Heart left ventricle (tissue), 16 donors: ENCODE measurements at places on chromosomes 13 and 19. TPM values are rescaled to one million over a fixed set of nuclear protein-coding genes. Genes with fewer than 3 reads are reported as not detected.

Gene CGB3
- not detected for total RNA-seq

Gene ATP8B3
- 1.6 TPM for total RNA-seq

Gene CGB1
- not detected for total RNA-seq

Gene MYPOP
- 10.6 TPM for total RNA-seq

Gene PTPRH
- 4.0 TPM for total RNA-seq

GRCh38 chr13:45433381-45433790 lies 15.2 kb upstream of the SLC25A30 start:
- DNase-seq = no peak
- H3K27ac ChIP-seq = peak overlapping the region; percentile 59
- peaks cover 3% of the 10 kb centered on the region for H3K4me1 ChIP-seq
- H3K27me3 ChIP-seq = no peaks in the 10 kb centered on the region

DNA sequence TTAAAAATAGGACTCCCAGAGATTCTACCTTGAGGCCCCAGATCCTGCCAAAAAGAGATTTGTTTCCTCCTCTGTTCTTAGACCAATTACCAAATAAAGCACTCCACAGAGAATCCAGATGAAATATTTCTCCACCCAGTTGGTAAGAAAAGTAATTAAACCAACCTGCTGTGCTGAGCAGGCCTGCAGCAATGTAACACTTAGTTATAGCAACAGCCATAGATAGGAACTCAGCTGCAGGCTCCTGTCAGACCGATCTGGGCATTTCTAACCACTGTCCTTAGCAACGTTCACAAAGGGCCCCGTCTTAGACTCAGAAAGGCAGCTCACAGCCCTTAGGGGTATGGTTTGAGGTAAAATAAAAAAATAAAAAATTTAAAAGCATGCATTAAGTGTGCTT lies 271.1 kb downstream of the KCNRG start:
- no peak overlapping the region for H3K4me3 ChIP-seq
- no peaks in the 10 kb centered on the region for H3K4me1 ChIP-seq
- no peaks in the 10 kb centered on the region for H3K27me3 ChIP-seq
- DNase-seq = no peak
- H3K27ac ChIP-seq = no peak overlapping the region

DNA sequence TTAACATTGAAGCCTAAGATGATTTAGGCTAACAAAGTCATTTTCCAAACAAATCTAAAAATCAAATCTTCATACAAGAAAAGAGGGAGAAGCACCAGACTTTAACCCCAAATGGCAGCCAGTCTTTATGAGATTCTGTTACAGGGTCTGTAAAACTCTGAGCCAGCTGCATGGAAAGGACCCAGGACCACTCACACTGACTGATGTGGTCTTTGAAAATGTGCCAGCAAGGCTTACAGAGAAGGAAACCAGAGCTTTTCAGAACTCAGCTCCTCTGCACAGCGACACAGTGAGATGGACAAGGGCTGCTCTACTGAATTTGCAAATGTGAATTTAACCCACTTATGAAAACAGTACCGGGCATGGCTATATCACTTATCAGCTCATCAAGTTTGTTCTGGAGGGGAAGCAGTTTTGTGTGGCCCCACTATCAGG lies 98.8 kb upstream of the SERP2 start:
- peaks cover 56% of the 10 kb centered on the region for H3K4me1 ChIP-seq
- H3K4me3 ChIP-seq = no peak overlapping the region
- H3K27me3 ChIP-seq = no peaks in the 10 kb centered on the region
- H3K36me3 ChIP-seq = no peaks in the 10 kb centered on the region

GRCh38 chr19:49408816-49409440 lies 14.3 kb downstream of the PTH2 start:
- H3K4me1 ChIP-seq = no peaks in the 10 kb centered on the region
- H3K27me3 ChIP-seq = peaks cover 4% of the 10 kb centered on the region
- no peak overlapping the region for H3K27ac ChIP-seq
- H3K4me3 ChIP-seq = no peak overlapping the region

- no peak overlapping the region for H3K4me3 ChIP-seq
- no peaks in the 10 kb centered on the region for H3K27me3 ChIP-seq
- DNase-seq = no peak
- no peaks in the 10 kb centered on the region for H3K4me1 ChIP-seq
- no peak overlapping the region for H3K27ac ChIP-seq
- no peaks in the 10 kb centered on the region for H3K36me3 ChIP-seq
Measured at GRCh38 chr13:49596221-49596620, 10.9 kb upstream of the RCBTB1 start.

- peak; percentile 81 for DNase-seq
- H3K27me3 ChIP-seq = no peaks in the 10 kb centered on the region
- no peaks in the 10 kb centered on the region for H3K36me3 ChIP-seq
- H3K4me1 ChIP-seq = peaks cover 35% of the 10 kb centered on the region
- peak overlapping the region; percentile 86 for H3K27ac ChIP-seq
- peak overlapping the region; percentile 98 for H3K4me3 ChIP-seq
Measured at GRCh38 chr19:342801-343421, 1.7 kb downstream of the MIER2 start.

GRCh38 chr13:98506728-98507230 lies 70.1 kb downstream of the STK24 start:
- no peaks in the 10 kb centered on the region for H3K36me3 ChIP-seq
- no peak overlapping the region for H3K4me3 ChIP-seq
- no peaks in the 10 kb centered on the region for H3K27me3 ChIP-seq
- H3K27ac ChIP-seq = peak overlapping the region; percentile 80

DNA sequence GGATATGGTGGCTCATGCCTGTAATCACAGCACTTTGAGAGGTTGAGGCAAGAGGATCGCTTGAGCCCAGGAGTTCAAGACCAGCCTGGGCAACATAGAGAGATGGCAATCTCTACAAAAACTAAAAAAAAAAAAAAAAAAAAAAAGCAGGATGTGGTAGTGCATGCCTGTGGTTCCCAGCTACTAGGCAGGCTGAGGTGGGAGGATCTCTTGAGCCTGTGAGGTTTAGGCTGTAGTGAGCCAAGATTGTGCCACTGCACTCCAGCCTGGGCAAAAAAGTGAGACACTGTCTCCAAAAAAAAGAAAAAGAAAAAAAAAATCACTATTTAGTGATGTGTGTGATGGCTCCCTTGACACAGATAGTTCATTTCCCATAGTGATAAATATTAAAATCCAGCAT lies 365.0 kb upstream of the NBEA start:
- H3K27ac ChIP-seq = no peak overlapping the region
- H3K36me3 ChIP-seq = no peaks in the 10 kb centered on the region
- H3K4me3 ChIP-seq = no peak overlapping the region
- no peaks in the 10 kb centered on the region for H3K27me3 ChIP-seq
- H3K4me1 ChIP-seq = no peaks in the 10 kb centered on the region

- no peak overlapping the region for H3K4me3 ChIP-seq
- DNase-seq = no peak
- no peaks in the 10 kb centered on the region for H3K27me3 ChIP-seq
- no peak overlapping the region for H3K27ac ChIP-seq
- no peaks in the 10 kb centered on the region for H3K36me3 ChIP-seq
Measured at GRCh38 chr19:46573679-46574498, 27.2 kb upstream of the CALM3 start.

DNA sequence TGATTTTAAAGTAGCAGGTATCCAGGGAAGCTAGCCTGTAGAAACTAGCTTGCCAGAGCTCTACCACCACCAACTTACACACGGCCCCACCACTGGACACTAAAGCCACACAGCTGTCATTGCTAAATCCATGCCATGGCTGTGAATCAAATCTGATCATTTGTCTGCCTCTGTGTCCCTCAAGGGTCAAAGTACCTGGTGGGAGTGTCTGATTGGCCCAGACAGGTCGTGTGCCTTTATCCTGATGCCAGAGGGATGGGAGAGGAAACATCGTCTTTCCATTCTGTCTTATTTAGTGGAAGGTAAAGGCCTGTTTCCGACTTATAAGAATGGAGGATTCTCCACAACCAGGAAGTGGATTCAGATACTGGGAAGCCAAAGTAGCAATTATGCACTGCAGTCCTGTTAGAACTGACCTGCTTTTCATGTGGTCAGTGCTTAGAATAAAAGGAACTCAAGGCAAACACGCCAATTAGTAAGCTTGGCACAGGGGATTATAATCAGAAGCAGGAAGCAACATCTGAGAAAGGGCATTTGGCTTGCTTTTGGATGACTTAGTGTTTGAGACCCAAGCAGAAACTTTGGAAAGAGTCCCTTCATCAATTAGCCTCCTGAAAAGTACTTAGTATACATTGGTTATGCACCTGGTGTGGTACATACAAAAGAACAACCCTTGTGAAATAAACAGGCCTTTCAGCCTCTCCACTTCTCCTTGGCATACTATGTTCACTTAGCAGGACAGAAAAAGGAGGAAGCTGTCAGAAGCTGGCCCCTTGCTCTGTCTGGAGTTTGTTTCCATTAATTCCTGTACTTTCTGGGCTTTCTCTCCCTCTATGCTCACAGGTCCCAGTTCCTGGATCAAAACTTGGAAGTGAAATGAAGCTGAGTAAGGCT lies 192.4 kb downstream of the NUFIP1 start:
- no peak overlapping the region for H3K4me3 ChIP-seq
- H3K27me3 ChIP-seq = no peaks in the 10 kb centered on the region
- no peaks in the 10 kb centered on the region for H3K36me3 ChIP-seq
- DNase-seq = no peak

DNA sequence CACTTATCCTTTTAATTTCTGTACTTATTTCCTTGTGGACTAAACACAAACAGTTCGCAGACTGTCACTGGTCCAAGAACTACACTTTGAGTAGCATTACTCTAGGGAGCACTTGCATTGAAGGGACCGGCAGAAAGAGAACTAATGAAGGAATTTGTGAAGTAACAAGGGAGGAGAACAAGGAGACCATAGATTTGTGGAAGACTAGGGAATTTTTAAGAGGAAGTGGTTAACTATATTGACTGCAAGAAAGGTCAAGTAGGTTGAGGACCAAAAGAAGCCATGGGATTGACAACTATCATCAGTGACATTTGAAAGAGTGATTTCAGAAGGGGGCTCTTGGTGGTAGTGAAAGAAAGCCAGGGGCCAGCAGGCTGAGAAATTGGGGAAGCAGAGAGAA lies 4.0 kb upstream of the RB1 start:
- no peaks in the 10 kb centered on the region for H3K36me3 ChIP-seq
- peaks cover 7% of the 10 kb centered on the region for H3K4me1 ChIP-seq
- no peaks in the 10 kb centered on the region for H3K27me3 ChIP-seq

DNA sequence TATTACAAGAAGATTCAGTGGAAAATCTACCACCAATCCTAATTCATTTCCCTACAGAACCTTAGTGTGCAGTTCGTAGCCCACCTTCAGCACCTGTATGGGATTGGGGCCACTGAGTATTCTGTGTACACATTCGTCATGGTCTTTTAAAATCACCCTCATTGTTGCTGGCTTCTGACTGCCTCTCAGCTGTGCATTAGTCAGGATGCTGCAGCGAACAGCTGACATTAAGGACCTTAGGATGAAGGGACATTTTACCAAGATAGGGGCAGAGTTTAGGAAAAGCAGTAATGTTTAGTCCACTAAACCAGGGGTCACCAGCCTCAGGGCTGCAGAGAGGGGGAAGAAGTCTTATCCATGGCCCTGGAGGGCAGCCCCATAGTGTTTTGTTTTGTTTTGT lies 176.5 kb downstream of the COL4A1 start:
- H3K27me3 ChIP-seq = no peaks in the 10 kb centered on the region
- DNase-seq = no peak
- no peak overlapping the region for H3K4me3 ChIP-seq
- H3K36me3 ChIP-seq = no peaks in the 10 kb centered on the region
- no peak overlapping the region for H3K27ac ChIP-seq
- H3K4me1 ChIP-seq = peaks cover 40% of the 10 kb centered on the region
